Memory B cell (primary cell): ENCODE measurements at places on chromosomes 5 and 9.
A peak's percentile ranks its signal among the peaks of the same experiment; 100 is the strongest.

- H3K4me1 ChIP-seq, result no peaks in the 10 kb centered on the region
- no peaks in the 10 kb centered on the region for H3K27me3 ChIP-seq
- no peaks in the 10 kb centered on the region for H3K36me3 ChIP-seq
- DNase-seq, result no peak
- no peak overlapping the region for H3K27ac ChIP-seq
Observed at GRCh38 chr5:15690611-15691010, 190.6 kb downstream of the FBXL7 start.

GRCh38 chr5:132813599-132814502 lies 749 bp downstream of the SOWAHA start:
- H3K27me3 ChIP-seq, result peaks cover 11% of the 10 kb centered on the region
- peaks cover 8% of the 10 kb centered on the region for H3K4me1 ChIP-seq
- peak; percentile 34 for DNase-seq
- H3K4me3 ChIP-seq, result peak overlapping the region; percentile 34

DNA sequence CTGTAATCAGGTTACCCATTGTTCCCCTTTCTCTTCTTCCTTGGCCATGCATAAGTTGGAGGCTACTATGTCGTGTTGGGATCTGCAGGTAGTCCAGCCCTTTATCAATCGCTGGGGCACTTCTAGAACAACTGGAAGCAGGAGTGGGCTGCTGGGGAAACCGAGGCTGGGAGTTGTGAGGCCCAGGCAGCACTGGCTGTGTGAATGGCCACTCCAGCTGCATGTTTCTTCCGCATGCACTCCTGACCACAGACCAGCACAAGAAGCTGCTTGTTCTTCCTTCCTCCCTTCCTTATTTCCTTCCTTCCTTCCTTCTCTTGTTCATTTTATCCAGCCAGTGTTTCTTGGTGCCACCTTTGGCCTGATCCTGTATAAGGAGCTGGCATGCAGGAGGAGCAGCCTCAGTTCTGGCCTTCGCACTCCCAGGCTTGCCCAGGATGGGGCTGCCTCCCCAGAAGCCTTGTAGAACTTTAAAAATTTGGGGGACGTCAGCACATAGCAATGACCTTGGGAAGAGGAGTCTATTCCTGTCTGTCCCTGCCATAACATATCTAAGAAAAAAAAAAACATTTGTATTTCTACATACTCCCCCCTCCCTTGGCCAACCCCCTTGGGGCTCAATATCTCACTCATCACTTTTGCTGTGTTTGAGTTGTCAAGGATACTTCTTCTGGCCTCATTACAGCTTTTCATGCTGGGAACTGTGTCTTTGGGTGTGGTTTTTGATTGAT lies 20.8 kb upstream of the CXCL14 start:
- no peaks in the 10 kb centered on the region for H3K4me1 ChIP-seq
- no peak overlapping the region for H3K4me3 ChIP-seq
- H3K27ac ChIP-seq, result no peak overlapping the region
- no peak for DNase-seq

GRCh38 chr5:142872217-142872616 lies 102.0 kb downstream of the ARHGAP26 start:
- no peaks in the 10 kb centered on the region for H3K36me3 ChIP-seq
- peaks cover 3% of the 10 kb centered on the region for H3K4me1 ChIP-seq
- H3K27ac ChIP-seq, result no peak overlapping the region
- DNase-seq, result no peak
- no peak overlapping the region for H3K4me3 ChIP-seq
- H3K27me3 ChIP-seq, result no peaks in the 10 kb centered on the region

- no peak overlapping the region for H3K4me3 ChIP-seq
- H3K36me3 ChIP-seq, result no peaks in the 10 kb centered on the region
- peaks cover 9% of the 10 kb centered on the region for H3K4me1 ChIP-seq
- H3K27me3 ChIP-seq, result no peaks in the 10 kb centered on the region
Observed at GRCh38 chr5:123460296-123460729, 37.1 kb upstream of the CEP120 start.

GRCh38 chr9:98750364-98751060 lies 41.8 kb upstream of the GABBR2 start:
- no peak overlapping the region for H3K27ac ChIP-seq
- peaks cover 54% of the 10 kb centered on the region for H3K36me3 ChIP-seq
- H3K27me3 ChIP-seq, result no peaks in the 10 kb centered on the region
- no peak for DNase-seq

DNA sequence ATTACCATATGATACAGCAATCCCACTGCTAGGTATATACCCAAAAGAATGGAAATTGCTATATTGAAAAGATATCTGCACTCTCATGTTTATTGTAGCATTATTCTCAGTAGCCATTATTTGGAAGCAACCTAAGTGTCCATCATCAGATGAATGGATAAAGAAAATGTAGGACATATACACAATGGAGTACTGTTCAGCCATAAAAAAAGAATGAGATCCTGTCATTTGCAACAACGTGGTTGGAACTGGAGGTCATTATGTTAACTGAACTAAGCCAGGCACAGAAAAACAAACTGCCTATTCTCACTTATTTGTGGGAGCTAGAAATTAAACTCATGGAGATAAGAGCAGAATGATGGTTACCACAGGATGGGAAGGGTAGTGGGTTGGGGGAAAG lies 63.1 kb upstream of the TTC23L start:
- H3K27me3 ChIP-seq, result peaks cover 4% of the 10 kb centered on the region
- H3K4me3 ChIP-seq, result no peak overlapping the region
- H3K27ac ChIP-seq, result no peak overlapping the region
- H3K4me1 ChIP-seq, result no peaks in the 10 kb centered on the region
- H3K36me3 ChIP-seq, result no peaks in the 10 kb centered on the region

DNA sequence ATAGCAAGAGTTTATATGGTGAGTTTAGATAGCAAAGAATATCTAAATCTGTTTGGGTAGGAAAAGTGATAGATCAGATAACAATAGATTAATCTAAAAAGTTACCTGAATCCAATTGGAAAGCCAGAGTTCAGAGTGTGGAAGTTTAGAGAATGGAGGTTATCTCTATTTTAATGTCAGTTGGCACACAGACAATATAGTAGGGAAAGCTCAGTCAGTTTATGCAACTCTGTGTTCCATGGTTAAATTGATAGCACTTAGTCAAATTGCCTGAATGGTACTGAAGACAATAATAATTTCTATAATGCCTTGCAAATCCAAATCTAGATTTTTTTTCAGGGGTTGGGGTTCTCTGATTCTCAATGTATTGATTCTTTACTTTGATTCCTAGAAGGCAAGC lies 77.0 kb downstream of the ARHGEF28 start:
- H3K4me1 ChIP-seq, result no peaks in the 10 kb centered on the region
- H3K4me3 ChIP-seq, result no peak overlapping the region
- H3K27me3 ChIP-seq, result peaks cover 11% of the 10 kb centered on the region
- no peak for DNase-seq
- H3K36me3 ChIP-seq, result no peaks in the 10 kb centered on the region
